ENCODE measurements at places on chromosomes 7 and 10.
A peak's percentile ranks its signal among the peaks of the same experiment; 100 is the strongest.

DNA sequence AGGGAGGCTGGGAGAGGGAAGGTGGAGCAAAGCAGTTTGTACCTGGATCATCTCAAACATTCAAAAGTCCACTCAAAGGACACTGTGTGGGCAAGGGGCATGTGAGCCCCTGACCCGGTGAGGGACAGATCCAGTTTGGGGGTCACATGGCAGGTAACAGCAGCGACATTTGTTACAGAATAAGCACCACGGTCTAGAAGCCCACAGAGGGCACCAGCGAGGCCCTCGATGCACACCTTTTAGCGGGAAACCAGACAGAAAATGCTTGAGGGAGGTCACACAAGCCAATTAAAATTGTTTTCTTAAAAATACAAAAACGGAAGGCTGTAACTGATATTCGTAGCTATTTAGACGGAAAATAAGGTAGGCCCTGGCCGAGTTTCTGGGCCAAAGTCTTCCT, 144.4 kb downstream of the ZMYND11 start:
- no peak for DNase-seq

GRCh38 chr10:61629576-61629975, 33.2 kb upstream of the CABCOCO1 start:
- no peak for DNase-seq

DNA sequence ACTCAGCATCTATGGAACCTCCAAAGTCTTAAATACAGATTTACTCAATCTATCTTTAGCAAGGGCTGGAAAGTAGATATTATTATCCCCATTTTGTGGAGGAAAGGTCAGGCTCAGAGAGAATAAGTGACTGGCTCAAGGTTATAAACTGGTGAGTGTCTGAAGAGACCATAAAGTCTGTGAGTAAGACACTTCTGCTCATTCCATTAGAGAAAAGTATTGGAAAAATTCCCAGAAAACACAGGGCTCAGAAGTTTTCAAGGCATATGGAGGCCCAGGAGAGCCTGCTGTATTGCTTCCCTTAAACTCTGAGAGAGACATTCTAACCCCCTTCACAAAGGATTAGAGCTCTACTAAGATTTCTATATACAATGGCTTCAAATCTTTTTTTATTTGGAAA, 134.8 kb downstream of the PCDH15 start:
- no peak for DNase-seq

GRCh38 chr10:17538941-17539340, 78.2 kb downstream of the HACD1 start:
- DNase-seq, result no peak

DNA sequence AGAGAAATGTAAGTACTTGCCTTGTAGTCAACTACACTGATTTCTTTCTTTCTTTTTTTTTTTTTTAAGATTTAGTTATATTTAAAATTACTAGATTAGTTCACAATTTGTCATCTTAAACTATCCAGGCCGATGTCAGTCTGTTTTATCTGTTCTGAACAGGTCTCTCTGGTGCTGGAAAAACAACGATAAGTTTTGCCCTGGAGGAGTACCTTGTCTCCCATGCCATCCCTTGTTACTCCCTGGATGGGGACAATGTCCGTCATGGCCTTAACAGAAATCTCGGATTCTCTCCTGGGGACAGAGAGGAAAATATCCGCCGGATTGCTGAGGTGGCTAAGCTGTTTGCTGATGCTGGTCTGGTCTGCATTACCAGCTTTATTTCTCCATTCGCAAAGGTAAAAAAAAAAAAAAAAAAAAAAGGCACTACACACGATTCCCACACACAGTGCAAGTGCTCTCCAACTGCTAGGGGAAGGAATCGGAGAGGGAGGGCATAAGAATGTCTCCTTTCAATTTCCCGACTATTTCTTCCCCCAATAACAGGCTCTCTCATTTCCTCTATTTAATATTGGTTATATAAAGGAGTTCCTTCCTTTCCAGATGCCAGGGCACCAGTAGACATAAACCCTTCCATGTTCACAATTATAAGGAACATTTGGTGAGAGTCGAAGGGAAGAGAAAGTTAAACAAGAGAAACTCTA, 53.4 kb downstream of the PAPSS2 start:
- no peak for DNase-seq

DNA sequence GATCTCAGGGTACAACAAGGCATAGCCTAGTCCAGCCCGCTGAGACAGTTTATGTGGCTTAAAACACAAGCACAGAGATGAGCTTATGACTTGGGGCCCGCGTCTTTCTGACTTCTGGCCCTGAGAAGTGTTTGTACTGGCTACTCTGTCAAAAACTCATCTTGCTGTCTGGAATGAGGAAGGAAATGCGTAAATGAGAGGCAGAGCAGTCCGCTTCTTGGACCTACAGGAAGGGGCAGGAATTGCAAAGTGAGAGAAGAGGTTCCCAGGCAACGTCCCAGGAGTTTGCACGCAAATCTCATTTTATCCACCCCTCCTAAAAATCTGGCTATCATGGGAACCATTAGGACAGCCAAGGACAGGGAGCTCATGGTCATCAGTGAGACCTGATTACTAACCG, 5.5 kb downstream of the ANXA11 start:
- no peak for DNase-seq

DNA sequence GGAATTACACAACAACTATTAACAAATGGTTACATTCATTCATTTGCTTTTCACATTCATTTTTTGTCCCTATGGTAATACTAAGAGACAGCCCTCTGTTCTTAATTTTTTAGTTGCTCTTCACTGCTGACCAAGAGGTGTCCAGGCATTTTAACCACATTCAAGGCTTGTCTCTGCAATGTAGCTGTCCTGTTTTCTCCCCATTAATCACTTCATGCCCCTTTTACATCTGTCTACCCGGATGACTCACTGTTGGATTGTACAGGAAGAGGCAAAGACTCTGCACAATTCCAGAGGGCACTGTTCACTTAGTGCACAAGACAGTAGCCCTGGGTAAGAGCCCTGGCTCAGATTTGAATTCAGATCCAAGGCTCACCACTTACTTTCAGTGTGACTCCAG, 168.5 kb downstream of the NOC3L start:
- DNase-seq, result no peak

- DNase-seq, result no peak
Measured at GRCh38 chr10:105185161-105185560, 544.1 kb downstream of the SORCS3 start.

DNA sequence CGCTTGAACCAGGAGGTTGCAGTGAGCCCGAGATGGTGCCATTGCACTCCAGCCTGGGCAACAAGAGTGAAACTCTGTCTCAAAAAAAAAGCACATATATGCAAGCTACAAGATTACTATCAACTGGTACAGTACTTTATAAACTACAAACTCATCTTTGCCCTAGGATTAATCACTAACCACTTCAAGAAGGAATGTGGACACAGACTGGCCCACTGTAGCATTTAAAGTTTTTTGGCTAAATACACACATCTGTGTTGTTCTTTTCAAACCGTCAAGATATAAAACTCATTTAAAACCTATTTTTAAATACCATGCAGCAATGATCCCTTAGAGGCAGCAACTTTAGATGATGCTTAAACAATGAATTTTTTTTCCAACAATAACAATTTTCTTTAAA, 205.4 kb downstream of the IMMP2L start:
- no peak for DNase-seq

DNA sequence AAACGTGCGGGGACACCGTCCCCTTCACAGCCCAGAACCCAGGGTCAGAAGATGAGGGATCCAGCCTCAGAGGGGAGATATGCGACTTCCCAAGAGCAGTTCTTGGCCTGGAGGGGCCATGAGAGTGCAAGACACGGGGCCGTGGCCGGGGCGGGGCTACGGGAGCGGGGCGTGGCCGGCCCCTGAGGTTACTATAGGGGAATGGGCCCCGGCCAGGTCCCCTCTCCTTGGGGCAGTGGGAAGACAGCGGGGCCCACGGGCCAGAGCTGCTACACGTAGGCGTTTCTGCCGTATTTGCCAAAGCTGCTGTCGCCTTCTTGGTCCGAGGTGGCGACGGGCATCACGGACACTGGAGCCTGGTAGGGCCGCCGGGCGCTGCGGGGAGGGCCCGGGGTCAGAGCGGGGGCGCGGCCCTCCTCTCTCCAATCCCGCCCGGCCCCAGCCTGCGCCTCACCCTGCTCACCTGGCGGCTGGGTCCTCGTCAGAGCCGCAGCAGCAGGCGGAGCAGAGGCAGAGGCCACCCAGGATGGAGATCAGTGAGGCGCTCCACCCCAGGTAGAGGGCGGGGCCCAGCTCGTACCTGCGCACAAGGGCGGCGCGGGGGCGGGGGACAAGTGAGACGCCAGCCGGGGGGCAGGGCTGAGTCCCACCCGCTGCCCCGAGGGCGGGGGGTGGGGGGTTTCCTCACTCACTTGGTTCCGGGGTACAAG, 5.3 kb downstream of the CLDN15 start:
- DNase-seq, result no peak

DNA sequence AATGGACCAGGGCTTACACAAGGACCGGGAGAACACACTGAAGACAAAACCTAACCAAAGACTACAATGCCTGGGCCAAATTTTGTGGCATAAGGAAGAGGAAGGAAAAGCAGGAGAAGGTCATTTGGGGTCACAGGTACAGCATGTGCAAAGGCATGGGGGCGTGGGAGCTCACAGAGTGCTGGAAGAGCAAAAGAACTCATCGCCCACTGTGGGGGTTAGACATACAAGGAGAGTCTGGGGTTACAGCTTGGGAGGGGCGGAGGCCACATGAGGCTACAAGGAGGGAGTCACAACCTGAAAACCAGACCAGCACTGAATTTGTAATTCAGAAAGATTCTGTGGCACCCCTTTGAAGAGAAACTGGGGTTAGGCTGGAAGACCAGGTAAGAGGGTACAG, 9.7 kb downstream of the PUS7 start:
- no peak for DNase-seq

DNA sequence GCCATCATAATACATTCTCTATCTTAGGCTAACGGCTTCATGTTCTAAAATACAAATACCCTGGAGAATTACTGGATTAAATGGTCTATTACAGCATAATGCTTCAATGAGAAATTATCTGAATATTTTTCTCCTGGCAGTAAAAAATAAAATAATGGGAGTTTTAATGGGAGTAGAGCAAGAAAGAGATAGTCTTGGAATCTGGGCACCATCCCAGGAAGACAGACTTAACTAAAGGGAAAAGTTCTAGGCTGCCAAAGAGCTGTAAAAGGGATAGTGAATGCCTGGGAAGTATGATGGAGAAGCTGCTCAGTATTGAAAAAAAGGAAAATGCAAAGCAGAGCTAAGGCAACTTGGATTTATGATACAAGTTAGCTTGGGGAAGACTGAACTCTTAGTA, 12.1 kb upstream of the SYPL1 start:
- DNase-seq, result no peak

- DNase-seq, result no peak
Measured at GRCh38 chr10:117553815-117554172, 11.2 kb downstream of the EMX2 start.

- no peak for DNase-seq
Measured at GRCh38 chr10:93897070-93897780, 3.4 kb downstream of the SLC35G1 start.

GRCh38 chr10:24113901-24114300, 95.0 kb upstream of the KIAA1217 start:
- no peak for DNase-seq

DNA sequence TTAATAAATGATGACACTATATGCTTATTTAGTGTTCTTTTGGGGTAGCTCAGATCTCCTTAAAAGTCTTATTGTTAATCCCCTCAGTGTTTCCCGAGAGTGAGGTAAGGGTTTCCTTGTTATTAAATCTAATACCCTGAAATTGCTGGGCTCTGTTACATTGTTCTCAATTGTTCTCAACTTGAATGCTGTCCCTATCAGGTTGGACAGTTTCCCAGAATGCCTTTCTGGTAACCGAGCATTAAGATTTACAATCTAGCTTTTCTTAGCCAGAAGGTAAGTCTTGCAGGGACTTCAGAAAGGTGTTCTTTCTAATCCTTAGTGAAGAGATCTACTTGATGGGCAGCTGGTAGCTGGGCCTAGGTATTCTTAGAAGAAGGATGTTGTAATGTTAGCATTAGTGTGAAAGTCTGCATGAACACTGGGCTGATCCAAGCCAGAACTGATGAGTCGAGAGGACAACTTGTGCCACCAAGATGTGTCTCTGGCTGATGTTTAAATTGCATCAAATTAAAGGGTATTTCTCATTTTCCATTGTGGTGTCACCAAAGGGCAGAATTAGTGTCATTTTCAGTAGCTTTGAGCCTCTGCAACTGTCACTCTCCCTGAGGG, 89.9 kb downstream of the SND1 start:
- no peak for DNase-seq

DNA sequence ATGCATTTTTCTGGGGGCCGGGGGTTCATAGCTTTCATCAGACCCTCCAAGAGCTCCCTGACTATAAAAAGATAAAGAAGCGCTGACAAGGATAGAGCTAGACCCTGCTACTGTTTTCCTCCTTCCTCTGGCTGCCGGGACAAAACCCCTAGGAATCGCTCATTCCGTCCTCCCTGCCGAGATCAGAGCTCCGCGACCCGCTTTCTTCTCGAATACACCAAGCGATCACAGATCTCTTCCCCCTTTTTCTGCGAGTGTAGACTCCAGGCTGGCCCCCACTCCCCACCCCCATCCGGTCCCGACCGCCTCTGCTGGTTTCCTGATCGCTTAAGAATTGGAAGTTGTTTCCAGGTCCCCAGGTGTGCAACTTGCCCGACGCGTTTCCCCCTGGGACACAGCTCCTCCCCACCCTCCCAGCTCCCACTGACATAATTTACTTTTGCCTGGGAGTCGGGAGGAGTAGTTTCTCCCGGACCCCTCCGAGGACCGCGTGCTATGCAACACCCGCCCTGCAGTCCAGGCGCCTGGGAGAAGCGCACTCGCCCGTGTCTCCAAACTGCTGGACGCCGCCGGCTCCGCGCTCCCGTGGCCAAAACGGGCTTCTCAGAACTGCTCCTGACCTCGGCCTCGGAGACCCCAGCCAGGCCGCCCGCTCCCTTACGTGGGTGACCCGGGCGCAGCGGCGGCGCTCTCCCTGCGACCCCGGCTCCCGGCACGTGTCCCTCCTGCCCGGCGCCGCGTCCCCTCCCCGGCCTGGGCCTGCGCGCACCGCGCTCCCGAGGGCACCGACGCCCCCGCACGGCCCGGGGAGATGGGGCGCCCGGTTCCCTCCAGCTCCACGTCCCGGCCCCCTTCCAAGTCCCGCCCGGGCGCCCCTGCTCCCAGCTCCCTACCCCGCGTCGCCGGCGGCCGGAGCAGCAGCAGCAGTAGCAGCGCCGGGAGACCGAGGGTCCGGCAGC, 552 bp downstream of the IL15RA start:
- peak; percentile 40 for DNase-seq

DNA sequence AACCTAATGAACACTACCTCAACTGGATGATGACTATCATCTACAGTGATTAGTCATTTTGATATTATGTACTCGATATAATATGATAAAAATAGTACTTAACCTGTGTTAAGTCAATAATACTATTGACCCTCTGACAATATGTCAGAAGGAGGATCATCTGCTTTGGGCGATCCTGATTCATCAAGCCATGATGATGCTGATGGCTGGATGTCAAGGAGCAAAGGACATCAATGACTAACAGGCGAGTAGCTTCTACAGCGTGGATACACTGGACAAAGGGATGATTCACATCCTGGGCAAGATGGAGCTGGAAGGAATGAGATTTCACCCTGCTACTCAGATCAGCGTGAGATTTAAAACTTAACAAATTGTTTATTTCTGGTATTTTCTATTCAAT, 94.4 kb upstream of the SKAP2 start:
- DNase-seq, result no peak

Measured in CD8-positive, alpha-beta T cell (primary cell).